ENCODE measurements at places on chromosomes 2 and 18.

- DNase-seq: no peak
These were observed 67.9 kb downstream of the TEX51 start for GRCh38 chr2:126966601-126967000.

DNA sequence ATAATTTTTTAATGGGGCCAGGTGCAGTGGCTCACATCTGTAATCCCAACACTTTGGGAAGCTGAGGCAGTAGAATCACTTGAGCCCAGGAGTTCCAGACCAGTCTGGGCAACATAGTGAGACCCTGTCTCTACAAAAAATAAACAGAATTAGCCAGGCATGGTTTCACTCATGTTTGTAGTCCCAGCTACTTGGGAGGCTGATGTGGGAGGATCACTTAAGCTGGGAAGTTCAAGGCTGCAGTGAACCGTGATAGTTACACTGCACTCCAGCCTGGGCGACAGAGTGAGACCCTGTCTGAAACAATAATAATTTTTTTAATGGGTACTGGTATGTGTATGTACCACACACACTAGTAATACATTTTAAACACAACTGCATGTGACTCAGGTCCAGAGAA, 2.4 kb downstream of the ARL6IP6 start:
- DNase-seq: no peak

- DNase-seq: no peak
These were observed 301.4 kb downstream of the CDCA7 start for GRCh38 chr2:173656086-173656485.

DNA sequence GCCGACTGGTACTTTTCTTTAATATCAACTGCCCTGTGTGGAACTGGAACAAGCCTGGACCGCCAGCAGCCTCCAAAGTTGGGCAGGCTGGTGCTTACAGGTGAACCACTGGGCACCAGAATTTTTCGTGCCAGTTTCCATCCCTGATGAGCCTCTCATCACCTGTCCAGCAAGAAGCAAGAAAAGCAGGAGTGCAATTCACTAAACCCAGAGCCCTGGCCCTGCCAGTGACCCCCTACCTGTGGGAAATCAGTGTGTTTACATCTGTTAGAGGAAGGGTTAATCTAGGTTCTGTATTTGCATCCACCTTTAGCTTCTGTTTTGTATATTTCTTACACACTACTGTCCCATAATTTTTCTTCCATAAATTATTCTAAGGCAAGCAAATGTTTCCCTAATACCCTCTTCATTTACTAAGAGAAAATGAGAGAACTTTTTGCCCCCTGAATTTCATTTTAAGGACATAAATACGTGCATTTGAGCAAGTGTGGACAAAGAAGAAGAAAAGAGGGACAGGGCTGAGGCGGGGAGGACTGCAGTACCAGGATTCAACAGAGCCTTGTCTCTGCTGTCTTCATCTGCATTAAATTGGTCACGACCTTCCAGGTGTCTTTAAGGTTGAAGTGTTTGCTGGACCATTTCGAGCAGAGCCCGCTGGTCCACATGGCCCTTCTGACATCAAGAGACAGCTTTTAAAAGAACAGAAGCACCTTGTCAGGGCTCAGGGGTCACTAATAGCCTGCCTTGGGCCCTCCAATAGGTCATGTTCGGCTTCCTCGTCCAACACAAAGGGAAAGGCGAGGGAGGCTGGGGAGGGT, 763.1 kb downstream of the BCL11A start:
- no peak for DNase-seq

GRCh38 chr2:10424051-10424450, 24.1 kb downstream of the ODC1 start:
- peak; percentile 49 for DNase-seq

- peak; percentile 86 for DNase-seq
These were observed 10.0 kb upstream of the GBX2 start for GRCh38 chr2:236177967-236178889.

- peak; percentile 14 for DNase-seq
These were observed 103.0 kb downstream of the KYNU start for GRCh38 chr2:142980246-142981068.

- no peak for DNase-seq
These were observed 182.3 kb upstream of the PGAP1 start for GRCh38 chr2:197108758-197109157.

DNA sequence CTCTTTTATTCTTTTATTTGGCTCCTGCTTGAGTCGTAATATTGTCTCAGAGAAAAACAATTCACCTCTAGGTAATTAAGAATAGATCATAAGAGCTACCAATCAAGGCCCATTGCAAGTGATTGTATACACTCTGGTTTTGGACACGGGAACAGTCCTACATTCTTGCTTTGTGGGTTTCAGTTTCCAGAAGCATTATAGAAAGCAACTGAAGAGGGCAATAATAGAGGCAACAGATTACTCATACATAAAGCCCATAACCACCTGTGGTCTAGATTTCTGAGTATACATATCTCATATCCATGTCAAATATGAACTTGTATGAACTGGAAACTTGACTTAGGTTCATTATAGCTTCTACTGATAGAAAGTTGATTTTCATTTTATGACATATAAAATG, 65.4 kb downstream of the DIS3L2 start:
- DNase-seq: no peak

DNA sequence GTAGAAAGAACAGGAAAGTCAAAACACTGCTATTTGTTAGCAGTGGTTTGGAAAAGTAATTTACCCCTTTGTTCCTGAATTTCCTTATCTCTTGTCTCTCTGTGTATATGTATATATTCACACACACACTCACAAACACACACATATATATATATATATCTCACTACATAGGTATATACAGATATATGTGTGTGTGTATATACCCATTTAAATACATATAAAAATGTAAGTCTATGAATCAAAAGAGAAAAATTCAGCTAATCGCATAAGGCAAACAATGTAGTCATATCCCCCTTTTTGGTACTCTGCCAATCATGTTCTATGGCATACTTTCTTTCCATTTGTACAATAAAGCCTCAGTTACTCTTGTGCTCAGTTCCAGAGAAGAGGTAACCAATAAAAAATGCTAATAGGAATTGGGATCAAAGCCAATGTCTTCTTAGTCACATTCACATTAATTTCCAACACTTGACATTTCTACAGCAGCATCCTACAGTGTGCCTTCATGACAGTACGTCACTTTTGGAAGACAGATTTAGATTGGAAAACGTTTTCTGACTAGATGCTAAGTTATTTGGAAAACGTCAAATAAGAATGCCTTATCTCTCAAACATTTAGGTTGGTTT, 94.6 kb downstream of the MC4R start:
- no peak for DNase-seq

GRCh38 chr2:88066543-88066942, 1.1 kb upstream of the SMYD1 start:
- no peak for DNase-seq

GRCh38 chr2:7601990-7602389, 684.8 kb downstream of the RNF144A start:
- no peak for DNase-seq

GRCh38 chr18:3451183-3451988, 1.4 kb downstream of the TGIF1 start:
- peak; percentile 72 for DNase-seq

DNA sequence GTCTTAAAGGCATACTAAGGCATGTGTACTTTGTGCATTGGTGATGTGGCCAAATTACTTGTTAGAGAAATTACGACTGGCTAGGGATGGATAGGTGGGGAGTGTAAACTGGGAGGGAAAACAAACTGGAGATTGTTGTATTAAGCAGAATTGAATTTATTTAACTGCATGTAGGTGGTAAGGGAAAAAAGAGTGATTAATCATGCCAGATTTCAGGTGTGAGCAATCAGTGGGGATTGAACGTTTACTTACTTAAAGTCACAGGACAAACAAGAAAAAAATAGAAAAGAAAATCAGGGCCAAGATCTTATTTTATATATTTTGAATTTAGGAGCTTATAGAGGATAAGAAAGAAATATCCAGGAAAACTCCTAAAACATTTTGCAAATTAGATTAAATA, 88.6 kb downstream of the GULP1 start:
- DNase-seq: no peak

DNA sequence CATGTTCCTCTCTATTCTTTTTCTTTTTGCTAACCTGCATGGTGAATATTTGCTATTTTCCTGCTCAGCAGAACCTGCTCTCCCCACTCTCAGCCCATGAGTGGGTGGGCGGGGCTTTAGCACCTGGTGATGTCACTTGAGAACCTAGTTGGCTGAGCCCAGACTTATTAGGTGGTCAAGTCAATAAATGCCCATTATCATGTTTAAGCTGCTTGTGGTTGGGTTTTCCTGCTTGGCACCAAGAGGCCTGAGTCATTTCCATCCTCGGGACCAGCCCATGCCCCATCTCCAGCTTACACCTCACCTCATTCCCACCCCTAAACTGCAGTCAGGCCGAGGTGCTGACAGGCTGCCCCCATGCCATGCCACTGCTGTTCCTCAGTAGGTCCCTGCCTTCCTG, 226.6 kb downstream of the ANKRD30B start:
- no peak for DNase-seq

DNA sequence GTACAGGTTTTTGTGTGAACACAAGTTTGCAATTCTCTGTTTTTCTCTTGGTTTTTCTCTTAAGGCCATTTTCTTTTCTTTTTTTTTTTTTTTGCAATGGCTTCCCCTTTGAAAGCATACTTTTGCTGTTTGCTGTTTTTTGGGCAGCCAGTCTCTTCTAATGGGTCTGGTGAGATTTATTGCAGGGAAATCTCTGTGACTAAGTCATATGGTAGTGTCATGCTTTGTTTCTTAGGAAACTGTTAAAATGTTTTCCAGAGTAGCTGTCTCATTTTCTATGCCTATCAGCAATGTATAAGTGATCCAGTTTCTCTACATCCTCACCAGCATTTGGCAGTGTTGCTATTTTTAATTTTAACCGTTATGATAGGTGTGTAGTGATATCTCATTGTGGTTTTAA, 27.9 kb upstream of the CDCA7 start:
- DNase-seq: no peak

GRCh38 chr2:20868377-20868776, 45.5 kb upstream of the LDAH start:
- DNase-seq: no peak

GRCh38 chr2:42567806-42568400, 529 bp upstream of the MTA3 start:
- DNase-seq: peak; percentile 73

DNA sequence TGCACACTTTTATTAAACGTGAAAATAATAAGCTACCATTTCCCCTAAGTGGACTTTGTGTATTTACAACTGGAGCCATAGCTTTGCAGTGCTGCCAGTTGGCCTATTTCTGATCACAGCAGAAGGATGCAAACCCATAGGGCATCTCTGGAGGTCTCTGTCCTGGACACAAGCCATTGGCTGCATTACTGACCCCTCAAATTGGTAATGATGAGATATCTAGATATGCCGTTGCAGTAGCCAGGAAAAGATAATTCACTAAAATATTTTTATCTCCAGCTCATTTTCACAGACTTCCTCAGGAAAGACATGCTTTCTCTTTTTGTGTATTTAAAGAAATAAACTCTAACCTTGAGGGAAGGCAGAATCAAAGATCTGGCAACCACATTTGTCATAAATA, 182.5 kb downstream of the TDRD15 start:
- DNase-seq: no peak

- no peak for DNase-seq
These were observed 90.3 kb upstream of the RTN4 start for GRCh38 chr2:55140316-55141219.

DNA sequence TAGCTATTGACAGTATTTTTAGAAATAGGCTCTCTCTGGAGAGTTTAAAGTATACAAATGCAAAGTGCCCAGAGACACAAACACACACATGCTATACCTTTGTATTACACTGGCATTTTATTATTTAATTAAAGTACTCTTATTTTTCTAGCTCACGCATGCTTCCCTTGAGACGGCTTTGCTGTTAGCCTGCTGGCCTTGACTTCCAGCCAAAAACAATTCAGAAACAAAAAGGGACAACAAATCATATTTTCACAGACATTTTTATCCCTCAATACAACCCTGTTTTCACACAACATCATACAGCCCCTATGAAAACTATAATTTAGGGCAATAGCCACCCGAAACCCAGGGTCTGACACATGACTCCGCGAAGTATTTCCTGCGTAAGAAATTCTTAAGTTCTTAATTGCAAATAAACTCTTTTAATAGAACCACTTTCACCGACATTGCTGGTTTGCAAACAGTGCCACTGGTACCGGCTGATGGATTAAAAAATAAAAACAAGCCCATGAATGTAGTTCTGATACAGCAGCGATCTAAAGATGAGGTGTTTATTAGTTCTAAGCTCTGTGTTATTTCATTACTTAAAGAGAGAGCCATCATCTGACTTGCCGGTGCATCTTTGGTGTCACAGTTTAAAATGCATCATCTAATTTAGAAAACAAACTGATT, 185.1 kb downstream of the TCF4 start:
- no peak for DNase-seq

DNA sequence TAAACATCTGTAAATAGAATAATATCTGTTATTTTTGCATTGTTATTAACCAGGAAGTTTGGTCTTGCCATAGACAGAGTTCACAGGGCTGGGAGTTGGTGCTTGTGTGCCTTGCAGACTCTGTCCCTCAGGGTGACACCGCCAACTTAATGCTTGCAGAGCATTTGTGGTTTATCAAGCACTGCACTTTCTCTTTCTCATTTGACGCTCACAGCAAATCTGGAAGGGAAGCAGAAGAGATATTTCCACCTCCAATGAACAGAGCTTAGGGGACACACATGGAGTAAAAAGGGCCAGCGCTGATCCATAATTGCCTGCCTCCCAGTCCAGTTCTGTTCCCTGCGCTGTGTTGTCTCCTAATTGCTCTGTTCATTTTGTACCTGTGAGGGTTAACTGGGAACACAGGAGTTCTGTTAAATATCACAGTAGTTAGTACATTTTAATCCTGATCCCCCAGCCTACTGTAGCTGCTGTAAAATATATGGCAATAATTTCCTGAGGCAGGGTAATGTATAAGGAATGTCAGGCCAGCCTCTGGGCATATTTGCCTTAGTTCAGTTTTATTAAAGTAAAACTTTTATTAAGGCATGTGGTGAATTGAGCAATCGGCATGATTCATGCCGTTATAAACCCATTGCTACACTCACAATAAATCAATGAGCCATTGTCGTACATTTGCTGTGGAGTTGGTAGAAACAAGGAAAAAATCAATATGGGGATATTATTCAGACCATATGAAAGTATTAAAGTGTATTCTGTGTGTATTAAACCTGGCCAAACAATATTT, 182.5 kb upstream of the OSR1 start:
- DNase-seq: no peak

GRCh38 chr18:12283256-12283655, 24.8 kb upstream of the TUBB6 start:
- DNase-seq: peak; percentile 36

- no peak for DNase-seq
These were observed 43.8 kb downstream of the REEP1 start for GRCh38 chr2:86293612-86294011.

- DNase-seq: no peak
These were observed 4.7 kb upstream of the WNT6 start for GRCh38 chr2:218854860-218855259.

- no peak for DNase-seq
These were observed 787.9 kb downstream of the CPS1 start for GRCh38 chr2:211344289-211344688.

DNA sequence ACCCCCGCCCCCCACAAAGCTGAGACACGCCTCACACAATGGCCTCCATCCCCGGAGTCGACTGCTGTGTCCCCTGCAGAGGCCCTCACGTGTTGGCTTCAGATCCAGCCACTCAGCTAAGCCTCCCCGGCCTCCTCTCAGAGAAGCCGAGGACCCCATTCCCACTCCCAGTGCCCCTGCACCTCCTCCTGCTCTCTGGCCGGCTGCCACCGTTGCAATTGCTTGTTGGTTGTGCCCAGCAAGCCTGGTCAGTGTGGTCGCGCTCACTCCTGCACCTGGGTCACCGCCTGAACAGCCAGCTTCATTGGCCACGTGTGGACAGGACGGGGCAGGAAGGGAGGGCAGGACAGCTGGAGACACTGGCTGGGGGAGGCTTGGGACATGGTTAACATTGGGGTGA, 191.5 kb upstream of the SALL3 start:
- no peak for DNase-seq
